ENCODE measurements at places on chromosomes 2 and 18. TPM values are rescaled to one million over a fixed set of nuclear protein-coding genes. Genes with fewer than 3 reads are reported as not detected.

LIMS3 gene
- total RNA-seq = 0.72 TPM

DNA sequence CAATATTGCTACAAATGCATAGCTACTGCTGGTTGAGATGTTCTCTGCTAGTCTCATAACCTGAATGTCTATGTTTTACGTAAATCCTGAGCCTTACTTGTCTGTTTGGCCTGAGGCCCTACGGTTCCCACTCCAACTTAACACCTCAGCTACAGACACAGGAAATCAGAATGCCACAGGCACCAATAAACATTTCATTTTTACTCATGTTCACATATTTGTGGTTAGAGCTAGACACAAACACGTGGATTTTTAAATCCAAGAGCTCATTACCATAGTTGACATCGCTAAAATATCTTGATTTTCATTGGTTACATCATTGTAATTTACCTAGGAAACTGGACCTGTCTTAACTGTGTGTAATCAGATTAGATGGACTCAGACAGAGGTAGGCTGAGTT is 263.8 kb upstream of the CDH19 start:
- no peak for DNase-seq

DNA sequence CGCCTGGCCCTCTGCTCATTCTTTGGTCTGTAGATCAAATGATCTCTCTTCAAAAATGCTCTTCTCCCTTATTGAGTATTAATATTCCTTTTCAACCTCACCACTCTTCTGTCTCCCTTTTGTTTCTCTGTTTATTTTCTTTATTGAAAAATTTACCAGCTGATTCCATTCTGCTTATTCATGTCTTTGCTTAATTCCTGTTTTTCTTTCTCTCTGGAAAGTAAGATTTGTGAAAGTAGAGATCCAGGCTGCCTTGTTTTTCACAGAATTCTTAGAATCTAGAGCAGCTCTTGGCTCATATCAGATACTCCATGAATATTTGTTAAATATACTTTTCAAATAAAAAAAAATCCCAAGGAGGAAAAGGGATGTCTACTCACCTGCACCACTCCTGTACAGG is 157.0 kb downstream of the DOCK10 start:
- DNase-seq = no peak

- DNase-seq = no peak
Measured at GRCh38 chr2:193462411-193462810, 1267.7 kb upstream of the TMEFF2 start.

GRCh38 chr2:10321622-10322021 is 18.9 kb downstream of the HPCAL1 start:
- DNase-seq = no peak

- DNase-seq = no peak
Measured at GRCh38 chr2:200929334-200930249, 33.9 kb downstream of the ORC2 start.

DNA sequence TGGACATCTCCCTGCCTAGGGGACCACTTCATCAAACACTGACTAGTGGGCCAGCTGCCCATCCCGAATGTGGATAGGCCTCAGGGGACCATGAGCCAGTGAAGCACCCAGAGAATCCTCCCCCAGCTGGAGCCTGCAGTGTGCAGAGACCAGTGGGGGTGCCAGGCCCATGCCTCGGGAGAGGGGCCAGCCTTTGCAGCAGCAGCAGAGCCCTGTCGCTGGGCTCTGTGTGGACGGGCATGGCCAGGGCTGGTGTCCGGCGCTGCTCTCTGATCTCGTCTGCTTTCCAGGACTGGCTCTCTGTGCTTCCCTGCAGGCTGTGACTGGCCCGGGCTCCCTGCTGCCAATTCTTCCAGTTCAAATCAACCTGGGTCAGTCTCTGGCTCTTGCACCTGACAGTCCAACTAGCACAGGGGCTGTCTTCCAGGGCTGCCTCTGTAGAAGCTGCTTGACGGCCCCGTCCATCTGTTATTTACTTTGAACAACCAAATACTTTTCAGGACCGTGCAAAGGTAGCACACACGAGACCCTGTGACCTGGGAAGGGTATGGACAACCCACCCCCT is 11.4 kb downstream of the KCNIP3 start:
- no peak for DNase-seq
